NCI-H510A (cell line): ENCODE measurements at places on chromosomes 11 and 22.

- no peak for DNase-seq
Observed at GRCh38 chr11:108960501-108960900, 295.6 kb downstream of the DDX10 start.

DNA sequence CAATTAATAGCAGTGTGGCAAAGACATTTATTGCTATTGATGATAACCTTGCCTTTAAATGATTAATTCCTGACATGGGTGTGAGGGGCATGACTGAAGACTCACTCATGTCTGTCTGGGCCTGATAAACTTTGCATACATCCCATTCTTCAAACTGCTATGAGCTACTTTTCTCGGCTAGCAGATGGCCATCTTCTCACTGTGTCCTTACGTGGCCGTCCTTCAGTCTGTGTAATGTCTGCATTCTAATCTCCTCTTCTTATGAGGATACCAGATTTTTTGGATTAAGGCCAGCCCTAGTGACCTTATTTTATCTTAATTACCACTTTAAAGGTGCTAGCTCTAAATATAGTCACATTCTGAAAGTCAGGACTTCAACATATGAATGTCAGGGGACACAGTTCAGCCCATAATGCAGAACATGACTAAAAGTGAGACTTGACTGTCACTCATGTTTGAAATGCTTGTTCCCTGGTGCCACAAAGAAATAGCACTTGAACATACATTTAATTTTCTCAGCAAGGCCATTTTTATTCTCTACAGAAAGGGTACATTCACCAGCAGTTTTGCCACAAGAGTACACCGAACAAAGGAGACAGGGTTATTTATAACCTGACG is 32.3 kb downstream of the OR10A6 start:
- DNase-seq, result no peak

- DNase-seq, result no peak
Observed at GRCh38 chr22:27420195-27420816, 381.2 kb downstream of the MN1 start.

- DNase-seq, result no peak
Observed at GRCh38 chr11:111878385-111878848, 548 bp downstream of the FDXACB1 start.

DNA sequence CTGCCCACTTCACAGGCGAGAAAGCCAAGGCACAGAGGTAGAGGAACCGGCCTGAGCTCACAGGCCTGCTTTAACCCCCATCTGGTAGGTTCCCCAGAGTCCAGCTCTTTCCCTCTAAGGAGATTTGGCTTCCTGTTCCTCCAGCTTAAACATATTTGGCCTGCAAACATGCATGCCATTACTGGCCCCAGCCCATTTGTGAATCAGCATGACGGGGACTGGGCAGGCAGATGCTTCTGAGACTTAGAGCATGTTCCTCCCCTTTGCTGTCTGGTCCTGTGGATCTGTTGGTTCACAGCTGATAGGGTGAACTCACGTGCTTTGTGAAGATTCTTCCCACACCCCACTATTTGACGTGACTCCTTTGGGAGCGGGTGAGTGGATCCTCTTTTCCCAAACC is 12.6 kb downstream of the CHST1 start:
- DNase-seq, result no peak

- no peak for DNase-seq
Observed at GRCh38 chr11:14460147-14460546, 39.5 kb downstream of the COPB1 start.

DNA sequence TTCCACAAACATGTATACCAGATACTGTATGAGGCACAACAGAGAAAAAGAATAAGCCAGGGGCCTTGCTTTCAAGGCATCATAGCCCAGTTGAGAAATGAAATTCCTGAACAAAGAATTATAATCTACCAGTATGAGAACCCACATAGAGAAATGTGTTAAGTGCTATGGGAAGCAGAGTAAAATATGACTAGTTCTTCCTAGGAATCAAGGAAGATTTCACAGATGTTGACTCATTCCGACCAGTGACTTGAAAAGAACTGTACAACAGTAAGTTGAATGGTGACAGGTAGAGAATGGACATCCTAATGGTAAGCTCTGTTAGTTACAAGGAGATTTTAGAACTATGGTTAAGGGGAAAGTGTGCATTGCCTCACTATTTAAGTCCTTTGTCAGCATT is 102.6 kb downstream of the TRIM44 start:
- no peak for DNase-seq

DNA sequence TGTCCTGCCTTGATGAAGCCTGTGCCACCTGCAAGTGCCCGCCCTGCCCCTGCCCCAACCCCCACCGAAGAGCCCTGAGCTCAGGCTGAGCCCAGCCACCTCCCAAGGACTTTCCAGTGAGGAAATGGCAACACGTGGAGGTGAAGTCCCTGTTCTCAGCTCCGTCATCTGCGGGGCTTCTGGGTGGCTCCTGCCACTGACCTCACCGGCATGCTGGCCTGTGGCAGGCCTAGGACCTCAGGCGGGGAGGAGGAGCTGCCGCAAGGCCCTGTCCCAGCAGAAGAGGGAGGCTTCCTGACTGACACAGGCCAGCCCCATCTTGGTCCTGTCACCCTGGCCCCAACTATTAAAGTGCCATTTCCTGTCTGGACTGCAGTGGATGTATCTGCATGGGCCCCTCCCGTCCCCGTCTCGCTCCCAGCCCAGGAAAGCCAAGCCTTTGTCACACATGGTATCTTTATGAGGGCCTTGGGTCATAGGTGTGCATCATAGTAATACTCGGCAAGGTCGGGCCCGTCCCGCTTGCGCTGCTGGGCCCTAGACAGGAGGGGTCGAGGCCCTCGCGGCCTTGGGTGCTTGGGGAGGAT is 882 bp downstream of the FREY1 start:
- DNase-seq, result no peak

- no peak for DNase-seq
Observed at GRCh38 chr11:64762674-64763525, 3.1 kb upstream of the PYGM start.

DNA sequence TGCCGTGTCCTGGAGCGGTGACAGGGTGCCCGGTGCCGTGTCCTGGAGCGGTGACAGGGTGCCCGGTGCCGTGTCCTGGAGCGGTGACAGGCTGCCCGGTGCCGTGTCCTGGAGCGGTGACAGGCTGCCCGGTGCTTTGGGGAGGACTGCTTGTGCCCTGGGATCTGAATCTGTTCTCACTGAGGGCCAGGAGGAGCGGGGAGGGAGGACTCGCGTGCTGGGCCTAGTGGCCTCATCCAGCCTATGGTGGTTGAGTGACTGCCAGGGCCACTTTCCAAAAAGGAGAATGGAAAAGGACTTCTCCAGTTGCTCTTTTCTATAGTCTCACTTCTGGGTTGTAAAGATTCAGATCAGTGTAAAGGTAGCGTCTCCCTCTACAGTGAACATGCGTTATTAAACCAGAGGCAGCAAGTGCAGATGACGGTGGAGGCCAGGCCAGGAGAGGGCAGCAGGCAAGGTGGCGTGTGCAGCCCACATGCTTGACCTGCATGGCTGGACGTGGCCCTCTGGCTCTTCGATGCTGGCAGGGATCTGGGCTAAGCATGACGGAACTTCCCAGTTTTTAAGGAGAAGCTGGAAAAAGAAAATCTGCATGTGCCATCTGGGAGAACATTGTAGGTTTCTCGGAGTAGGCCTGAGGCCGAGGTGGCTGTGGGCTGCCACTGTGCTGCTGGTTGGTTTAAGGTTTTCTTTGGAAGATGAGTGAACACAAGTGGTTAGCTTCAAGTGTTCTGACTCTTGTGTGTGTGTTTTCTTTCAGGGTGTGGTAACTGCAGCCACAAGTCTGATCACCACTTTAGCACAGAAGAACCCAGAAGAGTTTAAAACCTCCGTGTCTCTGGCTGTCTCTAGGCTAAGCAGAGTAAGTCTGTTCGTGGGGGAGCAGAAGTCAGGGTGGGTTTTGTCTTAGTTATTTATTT is 55.0 kb downstream of the AP2A2 start:
- no peak for DNase-seq

GRCh38 chr11:25211635-25212254 is 714.9 kb downstream of the LUZP2 start:
- no peak for DNase-seq

DNA sequence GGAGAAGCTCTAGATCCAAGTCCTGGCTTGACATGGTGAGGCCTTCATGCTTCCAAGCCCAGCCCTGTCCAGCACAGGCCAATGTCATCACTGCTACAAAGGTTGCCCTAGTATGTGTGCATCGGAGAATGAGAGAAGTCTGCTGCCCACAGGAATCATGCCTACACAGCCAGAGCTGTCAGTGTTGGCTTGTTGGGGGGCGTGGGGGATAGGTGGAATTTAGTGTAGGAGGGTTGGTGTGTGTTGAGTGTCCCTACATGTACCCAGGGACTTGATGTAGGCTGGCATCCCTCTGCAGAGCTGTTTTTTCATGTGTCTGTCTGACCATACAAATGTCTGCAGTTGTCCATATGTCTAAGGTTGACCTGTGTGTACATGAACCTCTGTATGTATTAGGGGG is 37.6 kb downstream of the SLC22A12 start:
- no peak for DNase-seq

- DNase-seq, result no peak
Observed at GRCh38 chr11:118180300-118180703, 3.9 kb upstream of the SCN2B start.

DNA sequence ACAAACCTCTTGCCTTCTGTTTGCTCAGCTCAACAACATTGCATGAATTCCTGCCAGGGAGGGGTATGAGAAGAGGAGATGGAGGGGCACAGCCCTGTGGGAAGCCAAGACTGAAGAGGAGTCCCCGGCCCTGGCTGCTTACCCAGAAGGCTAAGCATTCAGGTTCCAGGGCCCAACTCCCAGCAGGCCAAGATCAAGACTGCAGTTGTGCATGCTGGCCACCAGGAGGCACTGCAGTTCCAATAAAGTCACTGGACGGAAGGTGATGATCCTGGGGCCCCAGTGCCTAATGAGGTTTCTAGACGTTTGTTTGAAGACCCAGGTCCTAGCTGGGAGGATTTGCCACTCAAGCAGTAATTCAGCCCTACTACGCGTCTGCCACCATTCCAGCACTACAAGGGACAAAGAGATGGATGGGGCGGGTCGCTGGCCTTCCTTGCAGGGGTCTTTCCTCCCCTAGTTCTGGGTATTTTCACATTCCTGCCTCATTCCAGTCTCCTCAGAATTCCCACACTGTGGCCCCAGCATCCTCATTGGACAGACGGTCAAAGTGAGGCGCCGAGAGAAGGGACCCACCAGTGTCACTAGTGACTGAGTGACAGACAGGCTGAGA is 23.6 kb downstream of the ALX4 start:
- DNase-seq, result peak; percentile 24

DNA sequence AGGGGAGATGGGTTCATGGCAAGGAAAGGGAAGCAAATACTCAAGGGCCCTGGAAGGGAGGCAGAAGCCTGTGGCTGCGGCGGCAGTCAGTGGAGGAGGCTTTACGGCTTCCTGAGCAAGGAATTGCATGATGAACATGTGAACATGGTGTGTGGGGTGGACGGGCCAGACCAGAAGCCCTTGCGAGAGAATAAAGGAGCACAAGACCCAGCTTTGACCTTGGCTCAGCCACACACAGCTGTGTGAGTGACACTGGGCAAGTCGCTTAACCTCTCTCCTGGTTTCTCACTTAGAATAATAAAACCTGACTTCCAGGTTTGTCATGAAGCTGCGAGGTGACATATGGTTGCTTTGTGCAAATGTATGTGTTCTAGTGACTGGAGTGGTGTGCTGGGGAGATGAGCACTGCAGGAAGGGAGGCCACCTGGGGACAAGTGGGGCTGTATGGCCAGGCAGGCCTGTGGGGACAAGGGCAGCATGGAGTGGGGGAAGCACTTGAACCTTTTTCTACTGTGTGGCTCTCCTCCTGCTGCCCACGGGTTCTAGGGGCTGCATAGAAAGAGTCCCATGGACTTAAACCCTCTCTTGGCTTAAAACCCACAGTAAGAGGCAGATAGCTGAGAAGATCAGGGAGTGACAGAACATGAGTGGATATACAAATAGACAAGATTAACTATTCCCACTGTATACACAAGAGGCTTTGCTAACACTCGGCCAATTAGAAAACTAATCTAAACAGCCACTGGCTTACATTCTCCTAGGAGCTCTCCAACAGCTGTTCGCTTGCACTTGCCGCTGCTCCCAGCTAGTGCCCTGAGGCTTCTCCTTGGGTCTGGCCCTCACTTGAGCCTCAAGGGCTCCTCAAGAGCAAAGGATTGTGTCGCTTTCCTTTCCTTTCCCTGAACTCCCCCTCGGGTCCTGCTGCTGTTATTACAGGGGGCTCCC is 67.3 kb upstream of the CDON start:
- DNase-seq, result peak; percentile 63

DNA sequence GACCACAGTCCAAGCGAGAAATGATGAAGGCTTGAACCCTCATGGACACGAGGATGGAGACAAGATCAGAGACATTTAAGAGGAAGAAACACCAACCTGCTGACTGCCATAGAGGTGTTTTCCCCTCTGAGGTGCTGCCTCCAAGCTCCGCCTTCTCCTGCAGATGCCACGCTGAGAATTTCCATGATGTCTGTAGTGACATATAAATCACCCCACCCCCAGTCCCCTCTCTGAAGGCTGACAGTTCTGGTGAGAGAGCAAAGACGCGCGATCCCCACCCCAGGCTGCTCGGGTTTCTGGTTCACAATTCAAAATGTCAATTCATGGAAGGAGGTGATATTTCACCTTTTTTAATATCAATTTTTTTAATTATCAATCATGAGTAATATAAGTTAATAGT is 28.2 kb downstream of the LRRC32 start:
- no peak for DNase-seq

GRCh38 chr11:62976109-62976508 is 8.7 kb downstream of the SLC22A6 start:
- no peak for DNase-seq

DNA sequence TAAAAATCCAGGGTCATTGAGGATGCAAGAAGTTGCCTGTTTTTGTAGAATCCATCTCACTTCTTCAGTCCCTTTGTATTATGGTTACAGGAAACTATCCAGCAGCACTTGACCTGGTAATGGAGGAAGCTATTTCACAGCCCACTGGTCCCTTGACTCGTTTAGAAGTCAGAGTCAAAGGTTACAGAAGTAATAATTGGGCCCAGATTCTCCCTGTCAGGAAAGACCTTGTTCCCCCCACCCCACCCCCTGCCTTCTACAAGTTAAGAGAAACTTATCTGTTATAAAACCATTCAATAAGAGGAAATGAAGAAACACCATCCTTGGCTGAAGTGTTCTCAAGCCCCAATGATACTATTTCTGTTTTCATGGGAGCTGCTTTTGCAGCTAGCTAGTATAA is 65.8 kb downstream of the CSTPP1 start:
- no peak for DNase-seq

DNA sequence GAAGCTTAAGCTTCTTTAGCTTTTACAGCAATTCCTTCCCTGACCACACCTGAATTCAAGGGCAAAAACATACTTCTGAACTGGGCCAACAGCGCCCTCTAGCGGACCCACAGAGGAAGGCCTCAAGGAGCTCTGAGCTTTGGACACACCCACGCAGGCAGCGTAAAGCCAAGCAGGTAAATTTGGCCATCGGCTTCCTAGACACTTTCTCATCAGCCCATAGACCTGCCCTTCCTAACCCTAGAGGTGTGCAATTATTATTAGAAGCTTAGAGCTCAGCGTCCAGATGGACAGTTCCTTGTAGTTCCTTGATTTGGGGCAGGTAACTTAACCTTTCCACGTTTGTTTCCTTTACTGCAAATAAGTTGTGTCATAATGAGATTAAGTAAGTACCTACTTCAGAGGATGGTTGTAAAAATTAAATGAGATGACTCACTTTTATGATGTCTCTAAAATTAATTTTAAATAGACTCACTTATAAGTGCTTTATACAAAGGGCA is 25.7 kb upstream of the HMGXB4 start:
- no peak for DNase-seq
